ENCODE measurements at places on chromosomes 1 and 21.

DNA sequence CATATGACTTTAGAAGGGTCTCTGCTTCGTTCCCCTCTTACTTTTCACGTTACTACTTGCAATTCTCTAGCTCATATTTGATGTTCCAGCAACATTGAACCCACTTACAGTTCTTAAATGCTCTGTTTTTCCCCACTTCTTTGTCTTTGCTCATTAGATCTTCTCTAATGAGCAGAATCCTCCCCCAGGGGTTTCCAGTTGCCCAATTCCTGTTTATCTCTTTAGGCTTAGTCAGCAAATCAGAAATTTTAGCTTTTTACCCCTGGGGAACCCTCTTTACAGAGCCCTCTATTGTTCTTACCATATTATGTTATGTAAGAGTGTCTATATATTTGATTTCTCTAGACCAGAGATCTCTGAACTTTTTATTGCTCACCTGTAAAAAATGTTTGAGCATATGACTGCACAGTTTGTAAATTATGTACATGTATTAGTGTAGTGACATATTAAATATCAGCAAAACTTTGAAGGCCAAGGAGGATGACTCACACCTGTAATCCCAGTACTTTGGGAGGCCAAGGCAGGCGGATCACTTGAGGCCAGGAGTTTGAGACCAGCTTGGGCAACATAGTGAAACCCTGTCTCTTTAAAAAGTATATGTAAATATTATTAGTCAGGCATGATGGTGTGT is 71.4 kb downstream of the FNBP1L start:
- DNase-seq = peak; percentile 17

DNA sequence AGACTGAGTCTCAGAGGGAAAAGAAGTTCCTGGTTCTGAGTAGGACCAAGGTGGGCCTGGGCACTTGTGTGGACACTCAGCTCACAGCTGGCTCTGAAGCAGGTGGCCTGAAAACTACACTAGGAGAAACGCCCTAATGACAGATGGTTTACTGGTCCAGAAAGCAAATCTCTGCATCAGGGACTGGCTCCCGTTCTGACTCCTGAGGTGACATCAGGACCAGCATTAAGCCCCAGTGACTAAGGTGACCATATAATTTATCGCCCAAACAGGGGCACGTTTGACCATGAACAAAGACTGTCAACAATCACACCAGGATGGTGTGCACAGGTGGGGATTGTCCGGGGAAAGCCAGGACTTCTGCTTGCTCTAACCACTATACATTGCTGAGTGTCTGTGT is 12.2 kb upstream of the CD34 start:
- no peak for DNase-seq

DNA sequence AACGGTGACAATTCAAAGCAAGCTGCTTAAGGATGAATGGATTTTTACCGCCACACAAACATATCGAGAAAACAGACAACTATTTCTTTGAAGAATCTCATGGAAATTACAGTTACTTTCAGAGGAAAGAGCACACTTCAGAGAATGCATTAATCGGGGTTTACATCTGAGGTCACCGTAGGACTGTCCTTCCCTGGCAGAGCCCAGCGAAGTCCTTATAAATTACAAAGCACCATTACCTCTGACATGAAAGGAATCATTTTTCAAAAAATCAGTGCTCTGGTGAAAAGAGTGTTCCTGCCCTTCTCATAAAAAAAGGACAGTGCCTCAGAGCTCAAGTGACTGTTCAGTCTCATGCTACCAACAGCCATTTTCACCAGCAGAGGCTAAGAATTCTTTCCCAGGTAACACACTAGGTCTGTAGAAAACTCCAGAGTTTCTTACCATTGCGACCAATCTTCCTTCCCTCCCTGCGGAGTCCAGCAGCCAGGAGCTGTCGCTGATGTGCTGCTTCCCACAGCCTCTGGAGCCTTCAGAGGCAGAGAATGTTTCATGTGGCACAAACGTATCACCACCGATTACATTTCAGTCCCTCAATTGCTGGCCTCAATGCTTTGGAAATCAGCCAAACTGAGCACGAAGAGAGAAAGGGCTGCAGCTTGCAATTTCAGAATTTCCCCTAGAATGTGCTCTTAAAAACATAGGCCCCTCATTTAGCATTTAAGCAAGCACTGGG is 75.4 kb downstream of the PLD5 start:
- DNase-seq = no peak

- DNase-seq = no peak
Observed at GRCh38 chr1:185540295-185540694, 193.9 kb upstream of the HMCN1 start.

DNA sequence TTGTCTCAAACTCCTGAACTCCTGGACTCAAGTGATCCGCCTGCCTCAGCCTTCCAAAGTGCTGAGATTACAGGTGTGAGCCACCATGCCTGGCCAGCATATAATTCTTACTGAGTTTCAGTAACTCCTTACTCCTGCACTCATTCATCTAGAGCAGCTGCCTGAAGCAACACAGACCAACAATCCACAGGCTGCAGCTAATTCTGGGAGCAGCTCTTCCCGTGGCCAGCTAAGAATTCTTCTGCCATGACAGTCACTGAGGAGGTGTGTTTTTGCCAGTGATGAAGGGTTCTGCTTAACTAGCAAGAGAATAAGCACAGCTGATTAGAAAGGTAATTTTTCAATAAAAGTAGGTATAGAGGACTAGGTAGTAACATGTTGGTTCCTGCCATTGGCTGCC is 5.4 kb downstream of the VTCN1 start:
- no peak for DNase-seq

DNA sequence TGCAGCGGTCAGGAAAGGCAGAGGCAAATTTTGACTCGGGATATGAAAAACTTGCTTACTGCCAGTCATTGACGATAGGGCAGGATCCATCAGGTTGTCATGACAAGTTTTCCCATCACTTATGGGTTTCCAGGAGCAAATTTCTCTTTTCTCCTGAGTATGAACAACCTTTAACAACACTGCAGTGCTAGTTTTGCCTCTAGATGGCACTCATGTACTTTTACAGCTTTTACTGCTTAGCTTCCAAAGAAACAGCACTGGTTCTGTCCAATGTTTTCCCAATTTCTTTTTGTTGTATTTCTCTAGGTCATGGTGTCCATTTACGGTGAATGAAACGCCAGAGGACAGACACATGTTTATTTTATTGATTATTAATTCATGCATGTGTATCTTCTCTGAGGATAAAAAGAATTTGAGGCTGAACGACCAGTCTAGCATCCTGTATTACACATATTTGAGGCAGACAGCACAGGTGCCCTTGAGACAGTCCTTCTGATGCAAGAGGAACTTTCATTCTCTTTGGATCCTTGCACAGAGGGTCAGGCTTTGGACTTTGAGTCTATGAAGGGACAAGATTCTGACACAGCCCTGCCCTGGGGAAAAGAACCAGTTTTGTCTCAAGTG is 112.3 kb upstream of the TRABD2B start:
- peak; percentile 74 for DNase-seq

GRCh38 chr1:28317014-28317413 is 11.8 kb upstream of the MED18 start:
- no peak for DNase-seq

GRCh38 chr21:30482130-30482529 is 2.0 kb upstream of the KRTAP19-1 start:
- no peak for DNase-seq

DNA sequence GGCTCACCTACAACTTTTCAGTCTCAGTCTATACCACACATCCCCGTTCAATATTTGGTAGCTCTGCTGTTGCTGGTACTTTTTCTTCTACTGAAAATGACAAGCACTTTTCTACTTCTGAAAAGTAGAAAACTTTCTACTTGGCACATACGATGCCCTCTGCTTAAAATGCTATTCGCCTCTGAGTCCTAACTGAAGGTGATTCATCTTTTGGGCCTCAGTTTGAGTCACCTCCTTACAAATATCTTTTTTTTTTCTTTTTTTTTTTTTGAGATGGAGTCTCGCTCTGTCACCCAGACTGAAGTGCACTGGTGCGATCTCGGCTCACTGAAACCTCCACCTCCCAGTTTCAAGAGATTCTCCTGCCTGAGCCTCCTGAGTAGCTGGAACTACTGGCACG is 136.0 kb upstream of the CYYR1 start:
- DNase-seq = peak; percentile 10

DNA sequence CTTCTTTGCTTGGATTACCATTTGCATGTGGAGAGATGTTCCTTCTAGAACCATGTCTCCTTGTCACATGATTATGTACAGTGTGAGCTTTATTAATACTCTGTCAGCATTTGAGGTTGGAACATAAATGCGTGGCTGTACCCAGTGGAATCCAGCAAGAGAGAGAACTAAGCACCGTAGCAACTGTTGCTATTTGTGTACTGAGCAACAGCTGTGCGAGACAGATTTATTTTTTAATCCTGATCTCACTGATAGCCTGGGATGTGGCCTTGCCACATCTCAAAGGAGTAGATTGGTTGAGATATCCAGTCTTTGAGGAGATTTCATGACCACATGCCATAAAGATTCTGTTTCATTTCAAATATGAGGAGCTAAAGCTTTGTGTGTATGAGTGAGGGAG is 43.4 kb downstream of the KIF1B start:
- peak; percentile 83 for DNase-seq

GRCh38 chr1:208089761-208090370 is 154.3 kb downstream of the PLXNA2 start:
- peak; percentile 55 for DNase-seq

DNA sequence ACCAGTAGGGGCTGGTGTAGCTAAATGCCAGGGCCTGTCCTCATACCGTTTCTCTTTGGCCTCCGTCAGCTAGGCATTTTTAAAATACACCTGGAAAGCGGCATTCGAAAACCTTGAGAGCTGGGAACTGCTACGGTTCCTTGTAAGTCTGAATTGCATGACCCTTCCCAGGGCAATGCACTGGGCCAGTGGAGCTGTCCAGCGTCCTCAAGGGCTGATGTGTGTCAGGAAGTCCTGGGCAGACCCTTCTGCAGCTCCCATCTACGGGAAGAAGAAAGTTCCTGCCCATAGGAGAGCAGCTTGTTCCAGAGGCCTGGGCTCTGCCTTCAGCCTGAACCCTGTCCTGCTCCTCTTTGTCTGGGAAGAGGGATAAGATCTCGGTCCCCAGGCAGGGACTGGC is 34.1 kb downstream of the UBASH3A start:
- DNase-seq = no peak

DNA sequence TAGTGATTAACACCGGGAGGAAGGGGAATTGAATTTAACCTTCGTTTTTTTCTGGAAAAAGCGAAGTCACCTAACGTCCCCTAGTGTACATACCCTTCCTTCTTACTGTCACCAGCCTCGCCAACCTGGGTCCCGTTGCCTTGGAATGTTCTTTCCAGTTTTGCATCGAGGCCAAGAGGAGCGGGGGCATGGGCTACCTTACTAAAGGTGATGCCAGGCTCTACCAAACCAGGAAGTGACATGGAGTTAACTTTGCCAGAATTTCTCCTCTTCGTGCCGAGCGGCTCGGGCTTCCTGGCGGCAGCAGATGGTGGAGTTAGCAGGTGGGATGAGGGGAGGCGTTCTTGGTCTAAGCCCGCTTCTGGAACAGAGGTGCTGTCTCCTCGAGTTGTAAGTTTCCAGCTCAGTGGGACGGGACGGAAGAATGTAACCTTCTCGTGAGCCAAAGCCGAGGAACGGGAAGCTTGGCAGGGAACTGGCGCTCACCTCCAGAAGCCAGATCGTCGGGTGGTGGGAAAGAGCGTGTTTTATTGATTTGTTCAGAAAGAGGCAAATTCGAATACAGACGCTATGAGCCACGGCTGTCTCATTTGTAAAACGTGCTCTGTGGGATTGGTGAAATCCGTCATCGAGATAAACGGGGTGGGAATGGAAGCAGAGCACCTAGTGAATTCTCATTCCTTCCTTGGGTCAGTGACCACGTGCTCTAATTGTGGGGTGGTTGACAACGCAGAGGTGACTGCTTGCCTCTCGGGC is 486 bp downstream of the NIPAL3 start:
- DNase-seq = peak; percentile 28

DNA sequence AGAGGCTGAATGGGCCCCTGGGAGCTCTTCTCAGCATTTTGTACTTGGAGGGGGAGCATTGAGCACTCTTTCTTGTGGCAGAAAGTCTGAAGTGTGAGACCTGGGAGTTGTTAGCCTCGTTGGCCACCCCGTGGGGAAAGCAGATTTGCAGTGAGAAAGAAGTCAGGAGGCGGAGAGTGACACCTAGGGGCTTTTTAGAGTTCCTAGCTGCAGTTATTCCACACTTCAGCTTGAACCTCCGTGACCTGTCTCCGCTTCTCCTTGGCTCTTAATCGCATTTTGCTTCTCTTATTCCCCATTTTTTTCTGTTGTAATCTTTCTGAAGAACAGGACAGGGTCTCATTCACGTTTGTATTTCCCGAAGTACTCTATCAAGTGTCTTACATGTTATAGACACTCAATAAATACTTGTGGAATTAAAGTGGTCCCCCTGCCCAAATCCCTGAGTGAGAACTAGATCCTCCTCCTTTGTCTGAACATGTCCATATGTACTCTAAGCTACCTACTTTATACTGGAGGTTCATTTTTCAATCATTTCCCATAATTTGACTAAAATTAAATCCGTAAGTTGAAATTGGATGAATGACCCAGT is 14.5 kb upstream of the C1orf141 start:
- DNase-seq = peak; percentile 91

- DNase-seq = no peak
Observed at GRCh38 chr1:118123116-118123839, 61.8 kb downstream of the SPAG17 start.

GRCh38 chr1:230145505-230145899 is 78.5 kb downstream of the GALNT2 start:
- DNase-seq = no peak

GRCh38 chr1:38153778-38154470 is 107.3 kb upstream of the POU3F1 start:
- no peak for DNase-seq

DNA sequence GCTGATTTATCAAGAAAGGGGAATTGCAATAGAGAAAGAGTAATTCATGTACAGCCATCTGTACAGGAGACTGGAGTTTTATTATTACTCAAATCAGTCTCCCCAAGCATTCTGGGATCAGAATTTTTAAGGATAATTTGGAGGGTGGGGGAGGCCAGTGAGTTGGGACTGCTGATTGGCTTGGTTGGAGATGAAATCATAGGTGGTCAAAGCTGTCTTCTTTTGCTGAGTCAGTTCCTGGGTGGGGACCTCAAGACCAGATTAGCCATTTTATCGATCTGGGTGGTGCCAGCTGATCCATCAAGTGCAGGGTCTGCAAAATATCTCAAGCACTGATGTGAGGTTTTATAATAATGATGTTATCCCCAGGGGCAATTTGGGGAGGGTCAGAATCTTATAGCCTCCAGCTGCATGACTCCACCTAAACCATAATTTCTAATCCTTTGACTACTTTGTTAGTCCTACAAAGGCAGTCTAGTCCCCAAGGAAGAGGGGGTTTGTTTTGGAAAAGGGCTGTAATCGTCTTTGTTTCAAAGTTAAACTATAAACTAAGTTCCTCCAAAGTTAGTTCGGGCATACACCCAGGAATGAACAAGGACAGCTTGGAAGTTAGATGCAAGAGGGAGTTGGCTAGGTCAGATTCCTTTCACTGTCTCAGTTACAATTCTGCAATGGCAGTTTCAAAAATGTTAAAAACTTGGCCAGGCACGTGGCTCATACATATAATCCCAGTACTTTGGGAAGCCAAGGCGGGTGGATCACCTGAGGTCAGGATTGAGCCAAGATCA is 16.9 kb upstream of the RAB3B start:
- peak; percentile 78 for DNase-seq

Measured in fibroblast of the aortic adventitia (primary cell).